Inflammatory macrophage treated with lipopolysaccharide for 1 hour (primary cell): ENCODE measurements at places on chromosomes 4 and X.

DNA sequence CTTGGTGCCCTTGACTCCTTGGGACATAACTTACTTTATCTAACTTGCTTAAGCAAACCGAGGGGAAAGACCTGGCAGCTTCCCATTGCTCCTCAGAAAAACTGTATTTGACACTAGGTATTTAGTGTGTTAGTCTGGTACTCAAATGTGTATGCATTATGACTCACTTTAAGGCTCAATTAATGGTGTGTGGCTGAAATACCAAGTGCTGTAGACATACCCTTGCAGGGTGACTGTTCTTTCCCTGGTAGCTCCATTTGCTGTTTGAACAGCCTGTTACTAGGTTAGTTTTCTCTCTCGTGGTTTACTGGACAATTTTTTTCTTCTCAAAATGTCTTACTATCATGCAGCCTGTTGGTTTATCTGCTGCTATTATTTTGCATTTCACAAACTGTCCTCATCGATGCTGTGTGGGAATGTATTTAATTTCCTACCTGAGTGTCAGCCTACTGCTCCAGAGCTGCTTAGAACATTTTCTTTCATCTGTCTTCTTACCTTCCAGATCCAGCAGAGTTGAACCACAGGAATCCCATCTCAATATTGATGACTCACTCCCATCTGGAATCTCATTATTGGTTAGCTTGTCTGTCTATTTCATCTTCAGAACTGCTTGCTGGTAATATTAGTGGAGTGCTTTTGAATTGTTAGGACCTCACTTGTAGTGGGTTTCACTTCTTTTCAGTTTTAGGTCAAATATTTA, 158.0 kb upstream of the FAT1 start:
- no peak for DNase-seq

DNA sequence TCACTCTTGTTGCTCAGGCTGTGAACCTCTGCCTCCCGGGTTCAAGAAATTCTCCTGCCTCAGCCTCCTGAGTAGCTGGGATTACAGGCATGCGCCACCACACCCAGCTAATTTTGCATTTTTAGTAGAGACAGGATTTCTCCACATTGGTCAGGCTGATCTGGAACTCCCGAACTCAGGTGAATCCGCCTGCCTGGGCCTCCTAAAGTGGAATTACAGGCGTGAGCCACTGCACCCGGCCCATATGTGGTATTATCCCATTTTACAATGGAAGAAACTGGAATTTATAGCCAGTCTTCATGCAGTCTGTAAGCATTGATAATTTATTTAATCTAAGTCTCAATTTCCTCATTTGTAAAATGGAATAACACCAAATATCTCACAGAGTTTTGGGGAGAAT, 161.8 kb downstream of the GABRB1 start:
- DNase-seq, result no peak

GRCh38 chr4:8225706-8226443, 26.8 kb downstream of the SH3TC1 start:
- no peak for DNase-seq

GRCh38 chr4:169975131-169975837, 50.9 kb downstream of the MFAP3L start:
- DNase-seq, result no peak

DNA sequence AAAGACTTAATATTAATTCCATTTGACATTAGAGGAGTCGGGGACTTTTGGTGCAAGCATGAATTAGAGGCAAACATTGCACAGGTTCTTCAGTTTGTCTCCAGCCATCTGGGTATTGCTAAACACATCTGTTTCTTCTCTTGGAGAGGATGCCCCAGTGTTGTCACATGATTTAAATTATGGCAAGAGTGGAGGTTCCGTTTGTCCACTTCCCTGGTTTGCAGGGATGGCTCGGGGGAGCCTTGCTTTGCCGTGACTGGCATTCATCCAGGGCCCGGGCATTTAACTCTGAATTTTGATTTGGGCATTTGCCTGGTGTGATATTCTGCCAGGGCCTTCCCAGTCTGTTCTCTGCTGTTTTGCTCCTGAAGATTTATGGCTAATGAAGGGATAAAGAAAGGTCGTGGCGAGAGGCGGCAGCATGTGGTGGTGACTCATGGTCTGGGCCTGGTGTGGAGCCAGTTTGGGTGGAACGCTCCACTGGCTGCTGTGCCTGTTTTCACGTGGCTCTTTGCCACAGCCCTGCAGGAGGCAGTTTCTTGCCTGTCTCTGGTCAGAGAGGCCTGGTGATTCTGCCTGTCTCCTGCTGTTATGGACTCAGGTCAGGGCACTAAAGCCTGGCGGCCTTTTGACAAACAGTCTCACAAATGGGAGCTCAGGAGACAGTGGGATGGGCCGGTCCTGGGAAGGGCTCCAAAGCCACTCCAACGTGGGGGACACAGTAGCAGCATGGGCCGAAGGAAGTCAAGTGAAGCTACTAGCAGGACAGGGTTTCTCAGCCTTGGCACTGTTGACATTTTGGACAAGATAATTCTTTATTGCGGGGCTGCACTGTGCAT, 99.4 kb upstream of the PGRMC2 start:
- peak; percentile 59 for DNase-seq

DNA sequence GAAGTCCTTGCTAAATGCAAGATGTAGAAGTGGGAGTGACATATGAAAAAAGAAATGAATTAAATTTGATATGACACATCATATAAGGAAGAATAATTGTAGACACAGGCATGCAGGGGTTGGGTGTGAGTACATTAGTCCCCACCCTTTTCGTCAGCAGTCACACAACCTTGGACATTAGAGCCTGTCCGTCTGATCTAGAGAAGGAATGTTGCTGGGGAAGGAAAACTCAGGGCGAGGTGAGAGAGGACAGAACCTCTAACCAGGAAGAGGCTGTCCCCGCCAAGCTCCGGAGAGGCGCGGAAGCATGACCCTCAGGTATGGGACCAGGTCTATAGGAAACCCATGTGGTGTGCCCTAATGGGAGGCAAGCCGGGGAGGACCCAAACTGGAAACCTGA, 102.1 kb downstream of the RELL1 start:
- no peak for DNase-seq

DNA sequence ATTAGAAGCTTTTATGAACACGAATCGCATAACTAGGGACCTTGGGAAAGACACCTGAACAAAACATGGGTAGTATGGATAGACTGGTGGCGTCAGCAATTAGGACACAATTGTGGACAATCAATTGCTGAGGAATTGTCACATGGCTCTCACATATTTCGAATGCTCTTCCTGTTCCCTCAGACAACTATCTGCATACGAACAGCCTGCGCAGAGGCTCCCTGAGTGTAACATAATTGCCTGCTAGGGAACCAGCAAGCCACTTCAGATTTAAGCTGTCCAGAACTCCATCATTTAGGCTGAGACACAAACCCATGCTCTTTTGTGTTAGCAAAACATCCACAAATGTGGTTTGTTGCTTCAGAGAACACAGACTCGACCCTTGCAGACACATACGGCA, 160.8 kb downstream of the MGST2 start:
- no peak for DNase-seq

- DNase-seq, result no peak
These were observed 119.6 kb downstream of the PDLIM5 start for GRCh38 chr4:94571298-94571697.

- no peak for DNase-seq
These were observed 7.7 kb downstream of the SYN1 start for GRCh38 chrX:47611926-47612325.

GRCh38 chrX:118350706-118351105, 4.8 kb downstream of the WDR44 start:
- DNase-seq, result peak; percentile 40

DNA sequence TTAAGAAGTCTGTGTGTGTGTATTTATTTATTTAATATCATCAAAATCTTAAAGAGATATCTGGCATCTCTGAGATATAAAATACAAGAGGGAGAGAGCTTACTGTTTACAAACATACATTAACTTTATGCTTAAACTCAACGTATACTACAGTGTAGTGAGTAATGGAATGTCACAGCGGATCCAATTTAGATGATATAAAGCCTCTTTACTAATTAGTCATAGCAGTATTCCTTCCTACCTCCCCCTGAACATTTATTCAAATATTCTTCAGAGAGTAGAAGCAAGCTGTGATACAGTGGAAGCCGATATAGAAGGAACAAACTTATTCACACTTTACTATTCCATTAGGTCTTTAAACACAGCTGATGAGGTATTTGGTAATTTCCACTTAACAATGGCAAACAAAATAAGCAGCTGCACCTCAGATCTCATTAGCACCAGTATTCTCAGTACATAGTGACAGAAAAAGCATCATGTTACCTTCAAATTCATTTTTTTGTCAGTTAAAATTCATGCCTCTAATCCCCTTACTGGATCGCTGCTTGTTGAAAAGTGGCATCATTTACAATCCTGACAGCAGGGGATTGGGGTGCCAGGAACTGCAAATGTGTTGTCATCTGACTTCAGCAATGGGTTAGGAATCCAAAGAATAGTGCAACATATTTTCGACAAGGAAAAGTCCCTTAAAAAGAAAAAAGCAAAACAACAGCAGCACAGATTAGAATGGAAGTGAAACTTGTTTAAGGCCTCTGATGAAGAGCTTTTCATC, 658.7 kb upstream of the EPHA5 start:
- no peak for DNase-seq

GRCh38 chr4:53861856-53862610, 202.4 kb downstream of the CHIC2 start:
- no peak for DNase-seq

GRCh38 chr4:118994030-118994429, 105.4 kb downstream of the SYNPO2 start:
- no peak for DNase-seq

DNA sequence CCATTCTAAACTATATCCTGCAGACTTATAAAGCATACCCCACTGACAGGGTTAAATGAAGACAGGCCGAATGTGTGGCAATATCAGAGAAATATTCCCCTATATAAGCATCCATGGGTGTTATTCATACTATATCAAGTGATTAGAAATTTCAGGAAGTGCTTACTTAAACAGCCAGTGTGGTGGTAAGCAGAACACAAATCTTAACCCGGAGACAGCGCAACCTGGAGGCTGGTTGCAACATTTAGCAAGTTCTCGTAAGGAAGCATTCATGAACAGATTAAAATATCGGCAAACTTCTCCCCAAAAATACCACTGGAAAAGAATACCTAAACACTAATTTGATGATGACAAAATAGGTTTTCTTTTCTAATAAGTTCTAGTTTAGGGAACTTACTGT, 261.2 kb downstream of the CBLL2 start:
- no peak for DNase-seq

DNA sequence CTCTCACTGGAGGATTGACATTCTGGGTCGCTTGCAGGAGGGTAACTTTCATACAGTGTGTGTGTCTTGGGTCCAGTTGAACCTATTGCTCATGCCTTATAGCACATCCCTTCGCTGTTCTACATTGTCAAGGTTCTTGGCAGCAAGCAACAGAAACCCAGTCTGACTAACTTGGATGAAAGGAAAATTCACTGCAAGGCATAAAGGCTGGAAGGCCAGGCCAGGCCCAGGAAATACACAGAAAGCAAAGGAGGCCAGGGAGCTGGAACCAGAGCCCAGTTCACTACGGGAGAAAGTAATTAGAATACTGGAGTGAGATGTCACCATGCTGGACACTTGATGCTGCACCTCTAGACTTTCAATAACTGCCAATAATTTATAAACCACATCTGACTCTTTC, 353.8 kb upstream of the GATB start:
- no peak for DNase-seq

DNA sequence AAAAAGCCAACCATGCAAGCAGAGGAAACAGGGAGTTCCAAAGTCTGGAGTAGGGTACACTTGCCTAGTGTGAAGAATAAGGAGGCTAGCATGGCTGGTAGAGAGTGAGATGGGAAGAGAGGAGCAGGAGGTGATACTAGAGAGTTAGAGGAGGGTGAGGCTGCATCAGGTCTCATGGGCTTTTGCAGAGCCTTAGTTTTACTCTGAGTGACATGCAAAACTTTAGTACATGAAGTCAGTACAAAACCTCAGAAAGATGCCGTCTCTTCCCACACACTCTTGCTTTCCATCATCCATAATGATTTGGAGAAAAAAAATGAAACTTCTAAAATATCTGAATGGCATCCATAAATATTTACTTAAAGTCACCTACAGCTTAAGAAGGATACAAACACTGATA, 5.0 kb downstream of the OPRPN start:
- DNase-seq, result no peak

GRCh38 chrX:121864561-121864960, 817.2 kb downstream of the GLUD2 start:
- DNase-seq, result no peak

- DNase-seq, result no peak
These were observed 518.7 kb downstream of the GRXCR1 start for GRCh38 chr4:43411226-43411625.

GRCh38 chrX:107565015-107565414, 63.3 kb upstream of the PRPS1 start:
- DNase-seq, result no peak

- DNase-seq, result no peak
These were observed 27.1 kb downstream of the CENPE start for GRCh38 chr4:103171006-103171405.

- no peak for DNase-seq
These were observed 43.0 kb upstream of the TEX13D start for GRCh38 chrX:124289443-124289842.

DNA sequence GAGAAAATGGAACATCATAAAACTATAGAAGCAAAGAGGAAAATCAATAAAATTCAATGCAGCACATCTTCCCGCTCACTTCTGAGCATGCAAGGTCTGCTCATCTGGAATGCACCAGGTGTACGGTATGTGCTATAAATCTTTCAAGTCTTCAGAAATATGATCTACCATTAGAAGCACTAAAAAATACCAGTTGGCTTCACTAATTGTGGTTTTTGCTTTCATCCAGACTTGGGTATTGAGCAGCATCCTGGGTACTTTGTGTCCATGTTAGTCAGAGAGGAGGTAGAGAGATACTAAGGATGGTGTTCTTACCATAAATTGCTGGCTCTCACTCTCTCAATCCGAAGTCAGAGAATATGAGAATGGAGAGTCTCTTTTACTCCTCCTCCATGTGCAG, 477.1 kb downstream of the PPARGC1A start:
- DNase-seq, result no peak

- DNase-seq, result no peak
These were observed 141.4 kb downstream of the PTTG2 start for GRCh38 chr4:38101563-38101962.

DNA sequence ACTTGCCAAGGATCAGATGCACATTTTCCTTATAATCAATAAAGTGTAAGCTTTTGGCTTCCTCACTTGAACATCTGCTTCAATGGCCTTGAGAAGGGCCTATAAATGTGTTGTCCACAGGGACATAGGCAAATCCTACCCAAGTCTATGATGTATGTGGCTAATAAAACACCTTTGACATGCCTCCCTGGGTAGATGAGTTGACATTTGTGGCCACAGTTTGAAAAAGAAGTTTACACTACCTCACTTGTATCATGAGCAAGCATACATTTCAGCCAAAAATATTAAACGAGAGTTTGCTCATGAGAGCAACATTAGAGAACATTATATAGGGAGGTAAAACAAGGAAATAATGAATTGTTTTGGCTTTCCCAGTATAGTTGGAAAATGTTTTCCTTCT, 1067.7 kb downstream of the C4orf33 start:
- no peak for DNase-seq

- no peak for DNase-seq
These were observed 2.2 kb upstream of the FBXL5 start for GRCh38 chr4:15657366-15657765.
